M059J (cell line): ENCODE measurements at places on chromosomes 12 and 14. TPM values are rescaled to one million over a fixed set of nuclear protein-coding genes. Genes with fewer than 3 reads are reported as not detected.
A peak's percentile ranks its signal among the peaks of the same experiment; 100 is the strongest.

- DNase-seq = no peak
These were observed 56.4 kb downstream of the EP400 start for GRCh38 chr12:132006056-132006680.

GRCh38 chr12:22340143-22340542 is 5.6 kb upstream of the ST8SIA1 start:
- DNase-seq = no peak

DNA sequence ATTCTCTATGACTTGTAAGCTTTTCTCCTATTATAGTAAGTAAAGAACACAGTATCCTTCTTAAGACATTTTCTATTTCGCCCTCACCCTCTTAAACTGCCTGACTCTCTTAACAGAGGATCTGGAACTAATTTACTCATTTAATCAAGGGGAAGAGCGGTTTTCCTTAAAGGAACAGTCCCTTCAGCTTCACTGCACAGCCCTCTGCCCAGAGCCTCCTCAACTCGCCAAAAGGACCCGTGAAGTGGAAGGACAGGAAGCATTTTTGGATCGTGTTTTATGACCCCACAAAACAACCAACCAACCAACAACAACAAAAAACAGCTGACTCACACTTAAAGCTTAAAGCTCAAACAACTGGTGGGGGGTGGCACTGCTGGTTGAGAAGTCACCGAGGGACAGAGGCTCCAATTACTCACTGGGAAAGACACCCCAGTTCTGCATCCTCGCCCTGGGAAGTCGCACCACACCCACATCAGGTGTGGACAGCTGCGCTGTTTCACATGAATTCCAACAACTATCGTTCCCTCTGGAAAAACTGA is 35.7 kb downstream of the NID2 start:
- DNase-seq = peak; percentile 91

GRCh38 chr12:93387780-93388179 is 10.1 kb downstream of the NUDT4 start:
- peak; percentile 73 for DNase-seq

The TAS2R10 gene
- total RNA-seq = not detected in 2 replicates

GRCh38 chr14:85027681-85028370 is 502.1 kb upstream of the FLRT2 start:
- DNase-seq = no peak
